ENCODE measurements at places on chromosomes 5 and 9. TPM values are rescaled to one million over a fixed set of nuclear protein-coding genes. Genes with fewer than 3 reads are reported as not detected.

GRCh38 chr9:128840524-128840923, 10.9 kb upstream of the SPOUT1 start:
- DNase-seq: no peak

GRCh38 chr9:76917299-76917698, 11.4 kb upstream of the PRUNE2 start:
- DNase-seq: no peak

The INIP gene
- 13.6 TPM for polyA plus RNA-seq

DNA sequence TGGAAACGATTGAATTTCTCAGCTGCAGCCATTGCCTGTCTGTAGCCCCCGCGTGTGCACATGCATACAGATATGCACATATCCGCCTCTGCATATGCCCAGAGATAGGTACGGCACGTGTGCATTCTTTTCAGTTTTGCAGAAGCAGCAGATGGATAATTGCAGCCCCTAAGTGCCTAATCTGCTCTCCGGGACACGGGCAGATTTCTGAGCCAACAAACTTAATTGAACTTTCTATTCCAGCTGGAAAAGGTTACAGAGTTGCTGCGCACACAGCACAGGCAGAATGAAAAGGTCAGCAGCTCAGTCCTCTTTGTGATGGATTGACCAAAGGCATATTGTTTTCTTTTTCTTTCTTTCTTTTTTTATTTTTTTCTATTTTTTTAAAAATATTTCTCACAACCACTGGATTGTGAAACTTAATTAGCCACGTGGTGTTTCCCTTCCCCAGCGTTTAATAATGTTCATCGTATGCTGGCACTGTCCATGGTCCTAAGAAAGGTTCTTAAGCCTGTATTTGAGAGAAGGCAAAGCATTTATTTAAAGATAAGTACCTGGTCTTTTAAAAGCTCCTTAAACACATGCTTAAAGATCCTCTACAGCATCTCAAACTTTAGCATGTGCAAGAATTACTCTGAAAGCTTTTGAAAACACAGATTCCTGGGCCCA, 270.2 kb upstream of the BRINP1 start:
- DNase-seq: no peak

The NEUROG1 gene
- not detected for polyA plus RNA-seq

- DNase-seq: no peak
Observed at GRCh38 chr9:124664143-124664542, 107.0 kb downstream of the NR6A1 start.

The TLX3 gene
- not detected for polyA plus RNA-seq

GRCh38 chr5:53815471-53815870, 255.0 kb downstream of the NDUFS4 start:
- no peak for DNase-seq

The ANKRD18B gene
- 0.57 TPM for polyA plus RNA-seq

GRCh38 chr5:138974227-138975063, 99.3 kb upstream of the LRRTM2 start:
- no peak for DNase-seq
